Suppressor macrophage (primary cell): ENCODE measurements at places on chromosomes 16 and 17.
A peak's percentile ranks its signal among the peaks of the same experiment; 100 is the strongest.

- DNase-seq: no peak
Observed at GRCh38 chr17:30232015-30232823, 3.3 kb downstream of the SLC6A4 start.

DNA sequence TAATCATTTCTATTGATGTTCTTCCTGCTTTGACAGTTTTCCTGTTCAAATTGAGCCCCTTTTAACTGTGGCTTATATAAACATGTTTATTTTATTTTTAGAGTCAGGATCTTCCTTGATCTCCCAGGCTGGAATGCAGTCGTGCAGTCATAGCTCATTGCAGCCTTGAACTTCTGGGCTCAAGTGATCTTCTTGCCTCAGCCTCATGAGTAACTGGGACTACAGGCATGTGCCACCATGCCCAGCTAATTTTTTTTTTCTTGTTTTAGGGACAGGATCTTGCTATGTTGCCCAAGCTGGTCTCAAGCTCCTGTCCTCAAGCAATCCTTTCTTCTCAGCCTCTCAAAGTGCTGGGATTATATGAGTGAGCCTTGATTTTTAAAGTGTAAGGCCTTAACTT, 14.7 kb downstream of the PHKB start:
- DNase-seq: no peak

DNA sequence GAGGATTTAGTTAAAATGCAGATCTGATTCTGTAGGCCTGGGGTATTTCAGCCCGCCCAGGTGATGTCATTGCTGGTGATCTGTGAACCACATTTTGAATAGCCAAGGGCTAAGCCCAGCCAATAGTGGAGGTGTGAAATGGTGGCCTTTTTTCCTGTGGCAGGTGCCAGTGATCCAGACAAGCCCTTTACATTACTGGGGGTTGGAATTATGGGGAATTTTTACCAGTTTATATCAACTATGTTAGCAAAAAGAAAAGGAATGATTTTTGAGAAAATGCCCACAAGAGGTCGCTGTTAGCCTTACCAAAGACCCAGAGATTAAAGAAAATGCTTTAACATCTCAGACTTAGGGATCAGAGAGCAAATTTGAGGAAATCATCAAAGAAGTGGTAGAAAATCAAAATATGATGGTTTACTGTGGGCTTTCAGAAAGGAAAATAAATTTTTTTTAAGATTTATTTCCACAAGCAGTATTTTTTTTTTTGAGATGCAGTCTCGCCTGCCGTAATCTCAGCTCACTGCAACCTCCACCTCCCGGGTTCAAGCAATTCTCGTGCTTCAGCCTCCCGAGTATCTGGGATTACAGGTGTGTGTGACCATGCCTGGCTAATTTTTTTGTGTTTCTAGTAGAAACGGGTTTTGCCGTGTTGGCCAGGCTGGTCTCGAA, 3.9 kb downstream of the VPS35L start:
- peak; percentile 76 for DNase-seq

DNA sequence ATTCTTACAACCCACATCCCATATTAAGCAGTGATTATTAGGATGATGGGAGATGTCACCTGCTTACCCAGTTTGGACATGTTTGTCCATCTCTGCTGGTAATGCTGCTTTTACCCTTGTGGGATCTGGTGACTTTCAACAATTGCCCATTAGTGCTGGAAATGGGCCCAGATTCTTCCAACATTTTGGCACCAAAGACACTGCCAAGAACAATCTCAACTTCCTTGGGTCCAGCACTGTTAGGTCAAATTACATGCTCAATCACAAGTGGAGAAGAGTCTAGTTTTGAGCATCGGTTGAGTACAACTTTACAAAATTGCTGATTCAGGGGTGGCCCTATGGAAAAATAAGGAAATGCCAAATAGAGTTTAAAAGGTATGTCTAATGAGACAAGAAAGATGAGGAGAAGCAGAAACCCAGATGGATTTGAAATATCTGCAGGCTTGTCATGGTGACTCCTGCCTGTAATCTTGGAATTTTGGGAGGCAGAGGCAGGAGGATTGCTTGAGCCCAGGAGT, 13.0 kb upstream of the ZFP3 start:
- DNase-seq: no peak

GRCh38 chr16:80263848-80264694, 276.7 kb upstream of the DYNLRB2 start:
- DNase-seq: no peak

DNA sequence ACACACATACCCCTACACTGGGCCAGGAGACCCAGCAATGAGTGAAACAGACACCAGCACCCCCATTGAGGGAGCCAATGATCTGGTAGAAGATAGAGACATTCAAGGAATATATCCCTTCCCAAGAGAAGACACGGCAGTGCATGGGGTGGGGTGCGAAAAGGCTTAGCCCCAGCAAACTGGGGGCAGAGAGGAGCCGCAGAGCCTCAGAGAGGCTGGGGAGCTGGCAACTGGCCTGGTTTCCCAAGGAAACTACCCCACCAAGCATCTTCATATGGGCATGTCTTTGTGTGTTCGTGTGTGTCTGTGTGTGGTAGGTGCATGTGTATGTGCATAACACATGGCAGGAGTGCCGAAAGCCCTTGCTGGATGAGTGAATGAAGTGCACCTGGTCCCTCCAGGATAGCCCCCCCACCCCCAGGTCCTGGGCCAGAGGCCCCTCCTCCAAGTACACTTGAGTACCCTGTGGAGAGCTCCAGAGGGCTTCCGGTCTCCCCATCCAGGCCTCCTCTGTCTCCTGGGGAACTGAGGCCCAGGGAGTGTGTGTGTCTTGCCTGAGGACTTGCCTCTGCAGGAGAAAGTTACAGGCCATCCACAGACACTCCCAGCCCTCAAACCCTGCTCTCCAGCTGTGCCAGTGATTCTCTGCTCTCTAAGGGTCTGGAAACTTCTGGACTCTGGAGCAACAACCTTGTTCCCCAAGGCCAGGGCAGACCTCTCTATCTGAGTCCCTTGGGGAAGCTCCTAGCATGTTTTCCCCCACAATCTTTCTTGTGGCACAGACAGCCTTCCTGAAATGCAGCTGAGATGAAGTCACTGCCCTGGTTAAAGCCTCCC, 15.9 kb downstream of the TBX2 start:
- DNase-seq: no peak

GRCh38 chr16:86945166-86945900, 367.0 kb downstream of the FOXL1 start:
- no peak for DNase-seq

DNA sequence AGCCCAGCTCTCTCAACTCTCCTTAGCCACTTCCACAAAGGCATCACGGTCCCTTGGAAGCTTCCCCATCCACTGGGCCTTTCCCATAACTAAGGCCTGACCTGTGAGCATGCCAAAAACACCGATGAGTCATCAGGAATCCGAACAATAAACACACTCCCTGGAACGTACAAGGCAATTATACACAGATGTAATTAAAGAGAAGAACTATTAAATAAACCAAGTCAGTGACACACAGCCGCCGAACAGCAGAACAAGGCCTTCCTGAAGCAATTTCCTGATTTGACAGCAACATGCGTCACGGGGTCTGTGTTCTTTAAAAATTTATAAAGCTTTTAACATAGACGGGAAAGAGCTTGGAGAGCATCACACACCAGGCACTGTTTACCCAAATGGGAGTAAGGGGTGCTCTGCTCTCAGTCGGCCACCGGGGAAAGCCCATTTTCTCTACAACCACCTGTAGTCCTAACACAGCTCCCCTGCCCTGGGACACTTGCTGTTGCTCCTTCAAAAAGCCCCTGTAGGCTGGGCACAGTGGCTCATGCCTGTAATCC, 29.4 kb downstream of the COG7 start:
- DNase-seq: no peak

GRCh38 chr17:75864448-75864871, 9.3 kb upstream of the WBP2 start:
- DNase-seq: peak; percentile 54

GRCh38 chr17:2435181-2435741, 34.4 kb upstream of the MNT start:
- peak; percentile 15 for DNase-seq

DNA sequence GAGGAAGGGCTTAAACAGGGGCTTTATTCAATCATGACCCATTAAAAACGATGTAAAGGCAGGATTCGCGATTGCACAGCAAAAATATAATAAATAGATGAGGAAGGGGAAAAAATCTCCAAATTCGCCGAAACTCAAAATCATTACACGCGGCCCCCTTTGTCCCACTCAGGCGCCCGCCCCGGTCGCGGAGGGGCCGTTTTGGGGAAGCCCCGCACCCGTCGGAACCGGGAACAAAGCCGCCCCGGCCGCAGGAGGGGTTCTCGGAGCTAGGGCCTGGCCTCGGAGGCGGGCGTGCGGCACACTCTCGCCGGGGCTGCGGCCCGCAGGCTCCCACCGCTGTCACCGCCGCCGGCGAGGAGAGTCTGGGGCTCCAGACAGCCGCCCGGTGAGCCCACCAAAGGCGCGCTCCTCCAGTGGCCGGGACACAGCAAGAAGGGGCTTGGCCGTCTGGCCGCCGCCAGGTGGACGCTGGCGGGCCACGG, 521 bp downstream of the C16orf87 start:
- peak; percentile 28 for DNase-seq

DNA sequence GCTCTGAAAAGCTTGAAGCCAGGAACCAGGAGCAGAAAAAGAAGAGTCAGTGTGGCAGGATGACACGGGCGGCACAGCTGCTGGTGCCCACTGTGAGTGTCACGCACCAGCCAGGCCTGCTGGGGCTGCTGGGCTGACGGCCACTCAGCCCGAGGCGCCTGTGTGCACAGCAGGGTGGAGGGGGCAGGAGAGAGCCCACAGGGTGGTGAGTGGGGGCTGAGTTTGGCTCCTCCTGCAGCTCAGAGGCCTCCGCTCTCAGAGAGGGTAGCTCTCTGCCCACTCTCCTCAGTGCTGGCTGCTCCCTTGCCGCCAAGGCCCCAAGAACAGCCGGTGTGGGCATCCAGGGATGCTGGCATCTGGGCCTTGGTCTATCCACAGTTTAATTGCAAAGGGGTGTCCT, 59.6 kb downstream of the GSG1L start:
- DNase-seq: no peak

GRCh38 chr16:88453217-88453531, at the start of gene ZFPM1:
TSS of gene ZFPM1 (plus strand) at chr16:88453280. CDS start at chr16:88453639, 359 bp downstream.
- DNase-seq: no peak

DNA sequence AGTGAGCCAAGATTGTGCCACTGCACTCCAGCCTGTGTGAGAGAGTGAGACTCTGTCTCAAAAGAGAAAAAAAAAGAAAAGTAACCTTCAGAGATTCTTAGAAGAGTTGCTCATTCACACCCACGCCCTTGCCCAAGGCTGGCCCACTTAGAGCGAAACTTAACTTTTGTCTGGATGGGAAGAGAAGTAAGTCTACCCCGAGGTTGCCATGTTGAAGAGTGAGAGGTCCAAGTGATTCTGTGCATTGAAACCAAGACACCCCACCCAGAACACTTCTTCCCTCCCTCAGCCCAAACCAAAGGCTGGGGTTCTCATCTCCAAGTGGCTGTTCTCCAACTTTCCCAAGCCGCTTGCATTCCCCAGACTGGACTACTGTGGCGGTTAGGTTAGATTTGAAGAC, 2.4 kb upstream of the CISD3 start:
- no peak for DNase-seq

DNA sequence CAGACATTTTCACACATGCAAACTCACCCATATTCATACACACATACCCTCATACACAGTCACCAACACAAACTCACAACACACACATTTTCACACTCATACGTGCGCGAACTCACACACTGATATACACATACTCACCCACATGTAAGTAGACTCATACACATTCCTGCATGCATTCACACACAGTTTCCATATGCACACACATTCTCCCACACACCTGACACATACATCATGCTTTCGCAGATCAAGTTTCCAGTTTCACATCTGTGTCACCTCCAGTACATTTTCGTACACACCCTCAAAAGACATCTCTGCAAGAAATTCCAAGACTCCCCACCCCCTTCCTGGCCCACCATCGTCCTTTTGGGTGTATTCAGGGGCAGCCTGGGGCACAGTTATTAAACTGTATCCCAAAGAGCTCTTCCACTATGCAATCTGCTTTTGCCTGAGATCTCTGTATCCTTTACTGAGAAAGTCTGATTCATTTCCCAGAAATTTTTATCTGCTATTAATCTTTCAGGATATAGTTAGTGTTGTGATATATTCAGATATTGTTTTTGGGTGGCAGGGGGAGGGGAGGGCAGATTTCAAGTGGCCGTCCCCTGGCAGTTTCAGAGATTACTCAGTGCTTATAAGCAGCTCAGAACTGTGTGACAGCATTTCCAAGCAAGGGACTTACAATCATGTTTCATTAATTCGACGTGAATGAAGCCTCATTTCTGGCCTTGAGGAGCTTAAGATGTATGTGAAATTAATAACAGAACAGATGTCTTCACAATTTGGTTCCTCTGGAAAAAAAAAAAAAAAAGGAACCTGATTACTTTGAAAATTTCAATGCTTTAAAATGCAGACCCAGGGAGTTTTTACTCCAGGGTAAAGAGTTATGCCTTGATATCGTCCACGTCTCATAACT, 35.3 kb upstream of the MMP2 start:
- no peak for DNase-seq

GRCh38 chr17:10266296-10266876, 68.0 kb upstream of the GAS7 start:
- no peak for DNase-seq

- no peak for DNase-seq
Observed at GRCh38 chr17:4232168-4232813, 31.5 kb downstream of the ANKFY1 start.

DNA sequence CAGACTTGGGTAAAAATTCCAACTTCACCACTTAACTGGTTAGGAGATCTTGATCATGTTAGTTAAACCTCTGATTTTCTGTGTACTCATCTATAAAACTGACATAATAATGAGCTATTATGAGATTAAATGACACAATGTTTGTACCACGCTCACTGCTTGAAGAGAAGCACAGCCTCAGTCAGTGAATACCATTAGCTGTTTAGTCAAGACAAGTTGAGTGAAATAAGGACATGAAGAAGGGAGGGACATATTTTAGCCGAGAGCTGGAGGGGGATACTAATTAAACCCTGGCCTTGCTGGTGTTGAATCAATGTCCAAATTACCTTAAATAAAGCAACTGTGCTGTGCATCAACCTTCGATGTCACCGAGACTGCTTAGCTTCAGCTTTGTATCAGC, 105.1 kb upstream of the TOX3 start:
- DNase-seq: no peak

GRCh38 chr16:8920645-8921346, 38.6 kb downstream of the LITAFD start:
- DNase-seq: no peak

- DNase-seq: no peak
Observed at GRCh38 chr16:49466881-49467280, 93.3 kb downstream of the C16orf78 start.

- DNase-seq: no peak
Observed at GRCh38 chr16:24357511-24357910, 101.4 kb downstream of the CACNG3 start.

DNA sequence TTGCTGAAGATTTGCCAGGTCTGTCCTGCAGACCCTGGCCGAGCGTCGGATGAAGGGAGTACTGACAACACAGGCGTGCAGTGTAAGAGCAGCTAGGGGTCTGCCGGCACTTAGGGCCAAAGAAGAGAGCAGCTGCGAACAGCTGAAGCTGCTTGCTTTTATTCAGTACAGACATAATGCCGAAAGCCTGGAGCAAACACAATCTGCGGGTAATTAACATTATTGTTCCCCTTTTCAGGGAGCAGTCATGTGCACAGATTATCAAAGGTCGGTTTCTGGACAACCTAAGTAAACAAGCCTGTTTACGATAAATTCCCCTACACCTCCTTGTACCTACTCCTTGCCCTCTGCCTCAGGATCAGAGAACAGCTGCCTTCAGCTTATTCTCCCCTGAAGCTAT, 12.0 kb upstream of the KRT23 start:
- DNase-seq: no peak
